Mesothelial cell of epicardium (in vitro differentiated cells): ENCODE measurements at places on chromosomes 6 and 20.

- DNase-seq = no peak
Observed at GRCh38 chr6:144411531-144412165, 126.5 kb downstream of the UTRN start.

GRCh38 chr6:25447570-25447929 lies 168.4 kb downstream of the CARMIL1 start:
- no peak for DNase-seq

- no peak for DNase-seq
Observed at GRCh38 chr6:36546308-36546919, 865 bp downstream of the STK38 start.

DNA sequence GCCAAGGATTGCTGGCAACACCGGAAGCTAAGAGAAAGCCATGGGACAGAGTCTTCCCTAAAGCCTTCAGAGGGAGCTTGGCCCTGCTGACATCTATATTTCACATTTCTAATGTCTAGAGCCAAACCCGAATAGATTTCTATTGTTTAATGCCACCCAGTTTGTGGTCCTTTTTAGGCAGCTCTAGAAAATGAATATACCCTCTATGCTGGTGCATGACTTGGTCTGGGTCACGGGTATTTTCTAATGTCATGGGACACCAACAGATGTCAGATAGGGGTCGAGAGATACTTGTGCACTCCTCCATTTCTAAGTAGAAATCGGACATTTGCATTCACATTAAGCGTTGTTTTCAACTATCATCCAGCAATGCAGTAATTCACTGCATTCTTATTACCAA lies 37.0 kb upstream of the SOX4 start:
- no peak for DNase-seq

DNA sequence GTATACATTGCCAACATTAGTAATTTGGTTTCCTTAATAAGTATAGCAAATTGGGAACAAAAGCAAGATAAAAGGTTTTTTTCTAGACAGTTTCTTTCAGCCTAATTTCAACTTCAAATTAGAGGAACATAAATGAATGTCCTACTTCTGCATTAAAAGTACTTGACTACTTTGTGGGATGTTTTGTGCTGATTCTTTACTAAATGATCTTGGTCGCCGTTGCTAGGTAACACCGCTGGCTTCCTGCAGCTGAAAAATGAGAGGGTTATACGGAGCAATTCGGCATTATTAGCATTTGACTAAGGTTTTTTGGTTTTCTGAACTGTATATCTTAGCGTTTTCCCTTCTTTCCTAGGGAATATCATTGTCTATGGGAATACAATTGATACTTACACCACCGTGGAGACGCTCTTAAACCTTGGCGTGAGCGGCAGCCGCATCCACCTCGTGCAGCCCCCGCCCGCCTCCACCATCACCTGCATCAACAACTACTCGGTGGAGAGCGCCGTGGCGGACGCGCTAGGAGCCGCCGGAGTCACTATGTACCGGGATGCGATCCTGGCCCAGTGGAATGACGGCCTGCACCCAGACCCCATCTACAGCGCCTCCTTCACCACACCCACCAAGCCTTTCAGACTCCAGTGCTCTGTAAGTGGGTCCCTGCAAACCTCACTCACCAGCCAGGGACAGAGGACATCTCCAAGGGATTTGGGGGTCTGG lies 90.9 kb upstream of the INSM1 start:
- no peak for DNase-seq
